ENCODE measurements at places on chromosomes 12 and 14.

DNA sequence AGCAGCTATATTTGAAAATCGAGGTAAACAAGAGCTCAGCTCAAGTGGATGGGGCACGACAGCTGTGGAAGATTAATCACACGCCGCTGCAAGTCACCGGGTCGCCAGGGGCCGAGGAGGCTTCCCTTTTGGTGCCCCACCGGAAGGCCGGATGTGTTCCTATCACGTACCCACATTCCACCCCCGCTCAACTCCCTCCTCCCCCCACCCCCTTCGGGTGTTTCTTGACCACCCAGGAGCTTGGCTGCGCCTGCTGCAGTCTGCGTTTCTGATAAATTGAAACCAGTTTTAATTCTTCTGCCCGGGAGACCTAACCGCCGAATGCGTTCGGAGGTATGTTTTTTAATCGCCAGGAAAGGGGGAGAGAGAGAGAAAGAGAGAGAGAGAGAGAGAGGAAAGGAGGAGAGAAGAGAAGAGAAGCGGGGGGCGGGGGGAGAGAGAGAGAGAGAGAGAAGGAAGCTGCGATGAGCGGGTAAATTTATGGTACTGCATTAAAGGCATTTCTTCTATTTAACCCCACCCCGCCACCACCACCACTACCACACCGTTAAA is 1.8 kb downstream of the SLC8A3 start:
- no peak for DNase-seq

DNA sequence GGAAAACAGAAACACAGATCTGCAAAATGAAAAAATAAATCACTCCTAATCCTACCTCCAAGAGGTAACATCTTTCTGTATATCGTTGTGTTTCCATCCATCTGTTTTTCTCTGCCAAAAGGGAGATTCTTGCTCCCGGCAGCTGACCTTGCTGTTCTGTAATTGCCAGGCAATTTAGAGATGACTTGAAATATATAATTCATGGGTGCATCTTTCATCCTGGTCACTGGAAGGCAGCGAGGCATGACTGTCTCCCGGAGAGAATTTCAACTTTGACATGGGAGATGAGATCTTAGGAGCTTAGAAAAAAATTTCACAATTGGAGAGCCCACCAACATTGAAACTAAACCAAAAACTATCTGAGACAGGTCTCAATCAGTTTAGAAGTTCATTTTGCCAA is 53.0 kb downstream of the WSCD2 start:
- no peak for DNase-seq

DNA sequence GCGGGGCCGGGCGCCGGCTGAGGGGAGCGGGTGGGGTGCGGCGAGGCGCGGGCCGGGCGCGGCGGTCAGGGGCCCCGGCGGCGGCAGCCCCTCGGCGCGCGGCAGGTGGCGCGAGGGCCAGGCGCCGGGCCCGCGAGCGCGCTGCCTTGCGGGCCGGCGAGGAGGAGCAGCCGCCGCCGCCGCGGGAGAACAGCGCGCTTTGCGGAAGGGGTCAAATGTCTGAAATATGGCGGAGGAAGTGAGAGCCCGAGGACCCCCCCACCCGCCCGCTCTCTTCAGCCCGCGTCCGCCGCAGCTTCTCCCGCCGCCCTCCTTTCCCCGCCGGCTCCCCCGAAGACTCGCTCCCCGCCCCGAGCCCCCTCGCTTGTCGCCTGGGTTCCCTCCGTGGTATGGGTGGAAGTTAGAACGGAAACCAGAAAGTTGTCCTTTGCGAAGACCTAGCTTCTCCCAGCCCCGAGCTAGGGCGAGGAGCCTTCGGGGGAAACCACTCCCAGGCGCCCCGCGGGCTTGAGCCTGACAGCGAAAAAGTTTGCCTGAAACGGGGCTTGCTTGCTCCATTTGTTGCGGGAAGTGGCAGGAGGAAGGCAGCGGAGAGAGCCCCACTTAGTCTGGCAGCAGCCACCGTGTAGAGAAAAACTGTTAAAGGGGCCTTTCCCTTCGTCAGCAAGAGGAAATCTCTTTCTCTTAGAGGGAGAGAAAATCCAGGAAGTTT is 551 bp downstream of the RAP1B start:
- peak; percentile 77 for DNase-seq

- DNase-seq, result peak; percentile 54
These were observed 629 bp downstream of the PRDM4 start for GRCh38 chr12:107760207-107760808.

- DNase-seq, result no peak
These were observed 256.9 kb downstream of the ATXN7L3B start for GRCh38 chr12:74794522-74794921.

GRCh38 chr14:21049271-21049673 is 7.1 kb downstream of the RNASE7 start:
- DNase-seq, result no peak

- DNase-seq, result no peak
These were observed 138.6 kb upstream of the VRK1 start for GRCh38 chr14:96658611-96659010.

- DNase-seq, result no peak
These were observed 357.0 kb downstream of the NAV3 start for GRCh38 chr12:78187741-78188140.

DNA sequence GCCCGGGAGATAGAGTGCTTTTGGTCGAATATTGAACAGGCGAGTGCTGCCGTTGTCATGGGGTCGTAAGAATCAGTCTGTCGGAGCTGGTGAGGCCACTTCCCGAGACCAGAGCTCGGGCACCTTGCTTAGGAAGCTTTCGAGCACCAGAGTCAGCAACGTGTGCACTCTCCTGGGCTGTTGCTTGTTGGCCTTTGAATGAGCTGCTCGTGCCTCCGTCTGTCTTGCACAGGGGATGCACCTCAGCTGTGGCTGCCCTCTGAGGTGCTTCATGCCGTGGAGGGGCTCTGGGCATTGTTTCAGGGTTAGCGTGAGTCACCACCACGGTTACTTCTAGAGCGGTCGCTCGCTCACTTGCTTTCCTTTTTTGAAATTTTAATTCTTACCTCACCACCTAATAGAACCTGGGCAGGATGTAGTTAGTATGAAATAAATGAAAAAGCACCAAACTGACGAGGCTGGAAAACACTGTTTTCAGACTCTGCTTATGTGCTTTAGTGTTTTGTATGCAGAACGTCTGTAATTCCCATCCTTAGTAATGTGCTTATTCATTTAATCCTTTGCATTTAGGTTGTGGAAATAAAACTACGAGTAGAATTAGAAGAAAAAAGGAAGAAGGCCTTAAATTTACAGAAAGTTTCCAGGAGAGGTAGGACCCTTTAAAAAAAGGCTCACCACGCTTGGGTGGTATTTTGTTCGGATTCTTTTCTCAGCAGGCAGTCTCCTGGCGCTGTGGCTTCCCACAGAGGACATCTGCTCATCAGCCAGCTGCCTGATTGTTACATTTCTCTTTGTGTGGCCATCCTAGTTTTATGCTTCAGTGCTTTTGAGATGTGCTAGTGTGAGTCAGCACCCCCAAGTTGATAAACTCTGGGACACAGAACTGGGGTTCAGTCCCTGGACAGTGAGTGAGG is 40.6 kb downstream of the EP400 start:
- no peak for DNase-seq

GRCh38 chr14:98871796-98872195 is 400.2 kb downstream of the BCL11B start:
- no peak for DNase-seq

DNA sequence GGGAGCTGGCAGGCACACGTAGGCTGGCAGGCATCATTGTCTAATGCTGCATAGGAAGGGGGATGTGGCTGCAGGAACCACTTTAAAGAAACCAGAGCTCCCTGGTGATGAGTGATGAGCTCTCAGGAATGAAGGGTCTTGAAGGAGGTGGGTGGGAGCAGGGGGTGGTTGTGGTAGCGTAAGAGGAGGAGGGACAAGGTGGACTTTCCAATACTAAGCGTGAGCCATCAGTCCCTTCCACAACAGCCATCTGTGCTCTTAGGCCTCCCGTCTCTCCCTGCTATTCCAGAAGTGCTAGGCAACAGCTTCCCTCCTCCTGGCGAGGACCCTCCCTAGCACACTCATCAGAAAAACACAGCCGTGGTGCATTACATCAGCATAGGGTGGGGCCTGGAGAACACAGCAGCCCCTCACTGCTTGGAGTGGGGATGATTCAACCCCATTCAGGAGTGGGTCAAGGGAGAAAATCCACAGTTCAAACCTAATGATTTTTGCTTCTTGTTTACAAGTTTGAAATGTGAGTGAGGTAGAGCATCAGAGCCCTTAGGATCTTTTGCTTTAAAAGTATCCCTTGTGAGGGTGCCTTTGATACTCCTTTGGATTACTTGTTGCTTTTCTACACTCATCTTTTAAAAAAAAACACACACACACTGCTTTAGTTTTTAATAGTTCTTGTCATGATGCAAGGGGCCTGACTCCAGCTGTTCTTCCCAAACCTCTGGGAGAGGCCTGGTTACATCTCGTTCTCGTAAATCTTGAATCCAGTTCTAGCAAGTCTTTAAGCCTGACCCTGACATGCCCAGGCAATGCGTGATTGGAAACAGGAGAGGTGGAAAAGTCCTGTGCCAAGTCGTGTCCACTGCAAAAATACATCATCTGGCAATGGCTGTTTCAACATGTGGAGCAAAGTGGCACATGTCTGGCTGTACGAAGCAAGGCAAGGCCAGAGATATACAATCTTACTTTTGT is 356.4 kb upstream of the DDHD1 start:
- DNase-seq, result no peak

DNA sequence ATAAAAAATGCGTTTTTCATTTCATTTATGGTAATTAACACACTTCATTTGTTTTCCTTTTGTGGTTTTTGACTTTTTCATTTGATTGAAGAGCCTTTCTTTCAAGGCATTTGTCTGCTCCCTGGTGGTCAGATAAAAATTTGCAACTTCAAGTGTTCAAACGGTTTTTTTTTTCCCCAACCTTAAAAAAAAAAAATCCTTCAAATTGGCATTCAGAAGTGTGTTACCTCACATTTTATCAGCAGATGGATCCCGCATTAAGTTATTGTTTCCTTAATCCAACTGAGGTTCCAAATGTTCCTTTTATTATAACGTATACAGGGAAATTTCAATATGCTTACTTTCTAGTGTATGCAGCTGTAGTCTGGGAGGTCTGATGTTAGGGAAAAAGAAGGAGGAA is 47.2 kb downstream of the MYF5 start:
- no peak for DNase-seq

- no peak for DNase-seq
These were observed 10.3 kb downstream of the MIS18BP1 start for GRCh38 chr14:45242706-45243105.

GRCh38 chr14:52863334-52863700 is 71.9 kb upstream of the GNPNAT1 start:
- no peak for DNase-seq

DNA sequence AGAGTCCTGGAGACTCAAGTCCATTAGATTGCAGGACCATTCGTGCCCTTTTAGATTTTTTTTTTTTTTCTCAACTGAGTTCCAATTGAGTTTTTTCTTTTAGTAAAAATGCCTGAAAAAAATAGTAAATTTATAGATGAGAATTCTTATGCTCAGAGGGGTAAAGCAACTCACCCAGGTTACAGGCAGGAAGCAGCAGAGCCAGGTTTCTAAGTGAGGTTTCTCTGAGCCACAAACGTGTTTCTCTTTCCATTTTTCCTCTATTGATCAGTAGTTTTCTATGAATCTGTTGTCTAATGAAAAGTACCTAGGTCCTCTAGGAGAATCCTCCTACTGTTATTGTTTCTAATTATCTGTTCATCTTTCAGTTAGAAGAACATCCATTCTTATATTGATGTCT is 66.4 kb upstream of the C12orf71 start:
- DNase-seq, result no peak

DNA sequence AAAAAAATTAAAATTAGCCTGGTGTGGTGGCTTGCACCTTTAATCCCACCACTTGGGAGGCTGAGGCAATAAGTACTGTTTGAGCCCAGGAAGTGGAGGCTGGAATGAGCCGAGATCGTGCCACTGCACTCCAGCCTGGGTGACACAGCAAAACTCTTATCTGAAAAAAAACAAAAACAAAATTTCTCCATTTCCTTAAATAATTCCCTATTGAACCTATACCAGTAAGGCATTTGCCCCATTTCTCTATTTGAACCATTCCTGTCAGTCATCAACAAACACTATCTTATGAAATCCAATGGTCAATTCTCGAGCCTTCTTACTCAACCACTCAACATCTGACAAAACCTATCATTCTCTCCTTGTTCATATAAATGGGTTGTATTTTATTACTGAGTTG is 14.7 kb downstream of the SLC2A14 start:
- no peak for DNase-seq

GRCh38 chr12:62435303-62436163 is 31.1 kb upstream of the MON2 start:
- DNase-seq, result peak; percentile 56

DNA sequence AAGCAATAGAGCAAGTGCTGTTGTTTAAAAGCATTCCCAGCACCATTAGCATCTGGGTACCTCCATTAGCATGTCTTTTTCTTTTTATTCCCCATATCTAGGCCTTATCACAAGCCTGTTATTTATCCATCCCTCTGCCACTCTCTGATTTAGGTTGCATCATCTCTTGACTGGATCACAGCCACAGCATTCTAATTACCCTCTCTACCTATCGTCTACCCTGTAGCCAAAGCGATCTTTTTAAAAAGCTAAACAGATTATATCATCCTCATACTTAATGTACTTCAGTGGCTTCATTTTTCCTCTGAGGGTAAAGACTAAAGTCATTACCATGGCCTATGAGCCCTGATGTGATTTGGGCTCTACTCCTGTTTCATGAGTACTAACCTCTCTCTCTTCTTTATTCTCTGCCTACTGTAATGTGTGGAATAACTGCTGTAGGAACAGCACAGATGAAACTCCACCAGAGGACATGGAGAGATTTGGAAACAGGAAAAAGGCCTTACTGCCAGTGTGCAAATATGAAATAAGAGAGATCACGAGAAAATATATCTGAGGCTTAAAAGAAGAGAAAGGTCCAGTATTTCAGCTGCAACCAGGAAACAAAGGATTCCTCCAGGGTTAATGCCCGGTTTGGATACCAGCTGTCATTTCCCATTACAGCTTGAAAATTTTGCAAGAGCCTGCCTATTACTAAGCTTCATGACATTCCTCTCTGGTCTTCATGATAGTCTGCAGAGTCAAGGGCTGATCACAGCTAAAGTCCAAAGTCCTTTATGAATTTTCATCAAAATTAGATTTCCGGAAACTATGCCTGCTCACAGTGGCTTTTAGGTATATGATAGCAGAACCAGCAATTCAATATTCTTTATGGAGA is 422.5 kb upstream of the PDE3A start:
- no peak for DNase-seq

GRCh38 chr12:109581856-109582255 is 8.3 kb downstream of the MVK start:
- no peak for DNase-seq

- no peak for DNase-seq
These were observed 16.6 kb upstream of the PLEK2 start for GRCh38 chr14:67428501-67429031.

- DNase-seq, result no peak
These were observed 110.1 kb upstream of the PELI2 start for GRCh38 chr14:56008150-56008549.

DNA sequence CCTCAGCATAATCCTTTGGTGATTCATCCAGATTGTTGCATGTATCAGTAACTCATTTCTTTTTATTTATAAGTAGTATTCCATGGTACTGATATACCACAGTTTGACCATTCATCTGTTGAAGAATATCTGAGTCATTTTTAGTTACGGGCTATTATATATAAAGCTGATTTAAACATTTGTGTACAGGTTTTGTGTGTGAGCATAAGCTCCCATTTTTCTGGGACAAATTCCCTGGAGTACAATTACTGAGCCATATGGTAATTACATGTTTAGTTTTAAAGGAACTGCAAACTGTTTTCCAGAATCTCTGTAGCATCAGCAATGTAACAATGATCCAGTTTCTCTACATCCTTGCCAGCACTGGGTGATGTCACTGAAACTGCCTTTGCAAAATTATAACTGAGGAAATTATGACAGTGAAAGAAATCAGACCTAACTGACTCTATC is 236.2 kb upstream of the KRR1 start:
- no peak for DNase-seq

Data from right lobe of liver (tissue), 6 donors.